ENCODE measurements at places on chromosomes 6 and 20. TPM values are rescaled to one million over a fixed set of nuclear protein-coding genes. Genes with fewer than 3 reads are reported as not detected.

The NMBR gene
- 0.22 TPM for total RNA-seq

The GNAS-AS1 gene
- total RNA-seq = 6.1 TPM

The OR12D3 gene
- not detected for total RNA-seq

The TNXB gene
- total RNA-seq = 22.2 TPM

The RPL10A gene
- 1,788 TPM for total RNA-seq

The GHRH gene
- 3.9 TPM for total RNA-seq

The HLA-DOA gene
- total RNA-seq = 2.5 TPM

The CFAP206 gene
- total RNA-seq = 5.0 TPM

The MLN gene
- 0.65 TPM for total RNA-seq

The HTR1B gene
- 1.9 TPM for total RNA-seq

The LCA5 gene
- 11.3 TPM for total RNA-seq

The FOXA2 gene
- 17.5 TPM for total RNA-seq

The PLCB4 gene
- 8.7 TPM for total RNA-seq

The NDRG3 gene
- 31.5 TPM for total RNA-seq

The C20orf173 gene
- not detected for total RNA-seq

The RAET1G gene
- 2.1 TPM for total RNA-seq

The C6orf141 gene
- total RNA-seq = 19.2 TPM

Data from type B pancreatic cell (in vitro differentiated cells).